Sigmoid colon (tissue), 7 donors: ENCODE measurements at places on chromosomes 11 and 22. TPM values are rescaled to one million over a fixed set of nuclear protein-coding genes. Genes with fewer than 3 reads are reported as not detected.

GRCh38 chr11:122023614-122024250 is 92.3 kb downstream of the BLID start:
- no peaks in the 10 kb centered on the region for H3K4me1 ChIP-seq
- no peaks in the 10 kb centered on the region for H3K36me3 ChIP-seq
- no peak overlapping the region for H3K27ac ChIP-seq
- H3K27me3 ChIP-seq, result no peaks in the 10 kb centered on the region

The CYB5R3 gene
- total RNA-seq, result 72.4 TPM

The RASSF7 gene
- total RNA-seq, result 3.3 TPM

The CLDN5 gene
- total RNA-seq, result 57.4 TPM

DNA sequence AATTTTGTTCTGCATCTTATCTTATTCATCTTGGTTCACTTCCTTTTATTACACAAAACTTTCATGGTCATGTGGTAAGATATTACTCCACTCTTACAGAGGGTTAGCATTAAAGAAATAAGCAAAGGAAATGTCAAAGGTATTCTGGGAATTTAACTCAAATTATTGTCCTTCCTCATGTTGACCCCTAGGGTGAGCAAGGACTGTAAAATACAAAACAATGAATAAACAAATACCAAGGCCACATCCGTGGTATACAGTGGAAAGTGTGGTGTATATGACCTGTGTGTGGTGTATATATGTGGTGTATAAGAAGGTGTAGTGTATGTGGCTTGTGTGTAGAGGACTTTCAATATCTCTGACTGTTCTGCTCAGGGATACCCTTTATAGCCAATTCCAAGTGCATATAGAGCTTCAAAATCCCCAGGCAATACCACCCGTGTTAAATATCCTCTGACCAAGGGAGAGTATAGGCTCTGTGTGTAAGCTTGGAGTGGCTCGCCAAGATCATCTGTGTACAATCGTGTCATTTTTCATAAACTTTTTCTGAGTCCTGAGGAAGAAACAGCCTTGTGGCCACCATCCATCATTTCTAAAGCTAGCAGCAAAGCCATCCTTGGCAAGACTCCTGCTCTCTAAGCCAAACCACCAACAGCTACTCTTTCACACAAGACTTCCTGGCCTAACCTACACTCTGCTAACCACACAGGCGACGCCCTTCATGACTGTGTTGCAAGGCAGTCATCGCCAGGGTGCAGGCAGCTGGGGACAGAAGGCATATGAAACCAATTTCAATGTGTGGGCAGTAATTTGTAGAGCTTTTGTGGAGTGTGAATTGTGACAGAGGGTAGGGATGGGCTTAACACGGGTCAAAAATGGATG is 548.0 kb downstream of the ETS1 start:
- H3K36me3 ChIP-seq, result no peaks in the 10 kb centered on the region
- H3K4me1 ChIP-seq, result no peaks in the 10 kb centered on the region
- H3K27ac ChIP-seq, result no peak overlapping the region
- no peaks in the 10 kb centered on the region for H3K27me3 ChIP-seq
- DNase-seq, result no peak

The C22orf15 gene
- total RNA-seq, result 0.36 TPM

The PGM2L1 gene
- 10.0 TPM for total RNA-seq

- no peaks in the 10 kb centered on the region for H3K27me3 ChIP-seq
- H3K27ac ChIP-seq, result no peak overlapping the region
- H3K4me1 ChIP-seq, result peaks cover 12% of the 10 kb centered on the region
- no peaks in the 10 kb centered on the region for H3K36me3 ChIP-seq
- DNase-seq, result no peak
- no peak overlapping the region for H3K4me3 ChIP-seq
These were observed 66.1 kb downstream of the ARL14EP start for GRCh38 chr11:30388957-30389356.

The PARVA gene
- 193 TPM for total RNA-seq

DNA sequence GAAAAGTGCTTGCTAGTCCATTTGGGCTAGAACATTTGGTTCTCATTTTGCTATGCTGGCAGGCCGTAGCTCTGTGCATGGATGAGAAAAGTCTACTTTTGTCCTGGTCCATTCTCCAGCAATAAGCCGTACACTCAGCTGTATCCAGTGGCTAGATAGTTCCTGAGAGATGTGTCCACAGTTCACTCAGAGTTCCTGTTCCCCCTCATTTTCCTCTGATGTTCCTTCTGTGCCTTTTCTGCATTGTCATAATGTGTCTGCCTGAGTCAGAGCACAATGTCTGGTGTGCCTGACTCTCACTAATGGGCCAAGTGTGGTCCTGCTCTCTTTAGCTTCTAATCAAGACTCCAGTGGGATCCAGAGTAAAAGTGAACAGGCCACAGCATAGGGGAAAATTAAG is 215.7 kb upstream of the CTSC start:
- no peaks in the 10 kb centered on the region for H3K27me3 ChIP-seq
- no peak overlapping the region for H3K4me3 ChIP-seq
- no peak overlapping the region for H3K27ac ChIP-seq
- no peak for DNase-seq
- H3K4me1 ChIP-seq, result peaks cover 7% of the 10 kb centered on the region

DNA sequence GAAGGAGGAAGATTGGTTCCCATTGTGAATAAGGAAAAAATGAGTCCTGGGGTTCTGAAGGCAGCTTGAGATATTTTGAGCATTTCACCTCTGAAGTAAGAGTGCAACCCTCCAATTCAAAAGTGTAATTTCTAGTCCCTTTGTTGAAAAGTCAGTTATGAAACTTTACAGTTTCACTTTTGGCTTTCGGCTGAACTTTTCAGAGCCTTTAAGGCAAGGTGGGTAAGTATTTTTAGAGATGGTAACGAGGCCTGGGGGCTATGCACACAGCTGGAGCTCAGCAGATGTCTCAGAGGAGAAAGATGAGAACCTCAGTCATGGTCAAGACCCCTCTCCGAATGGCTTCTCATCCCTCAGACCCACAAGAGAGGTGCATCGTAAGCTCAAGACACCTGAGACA is 267.6 kb downstream of the KIRREL3 start:
- no peak overlapping the region for H3K4me3 ChIP-seq
- no peak overlapping the region for H3K27ac ChIP-seq
- no peaks in the 10 kb centered on the region for H3K36me3 ChIP-seq
- no peaks in the 10 kb centered on the region for H3K27me3 ChIP-seq

The MYBPC3 gene
- not detected for total RNA-seq

DNA sequence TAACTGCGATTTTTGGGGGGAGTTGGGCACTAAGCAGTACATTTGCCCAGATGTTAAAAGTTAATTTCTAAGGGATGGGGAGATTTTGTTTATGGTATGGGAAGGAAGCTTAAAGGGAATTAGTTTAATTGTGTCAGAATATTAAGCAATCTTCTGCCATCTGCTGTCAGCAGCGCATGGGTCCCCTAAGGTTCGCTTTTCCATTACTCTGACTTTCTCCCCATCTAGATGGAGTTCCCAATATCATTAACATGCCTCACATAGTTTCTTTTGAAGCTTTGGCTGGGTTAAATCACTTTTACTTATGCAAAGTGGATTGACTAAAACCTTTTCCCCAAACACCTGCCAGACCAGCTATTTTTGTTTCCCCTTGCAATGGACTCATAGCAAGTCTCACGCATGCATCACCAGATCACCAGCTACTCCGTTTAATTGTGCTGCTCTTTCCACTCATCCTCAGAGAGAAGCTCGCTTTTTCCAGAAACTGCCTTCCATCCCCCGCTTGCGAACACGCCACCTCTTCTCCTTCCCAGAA is 172.7 kb downstream of the FAT3 start:
- H3K36me3 ChIP-seq, result no peaks in the 10 kb centered on the region
- H3K27ac ChIP-seq, result no peak overlapping the region
- no peaks in the 10 kb centered on the region for H3K4me1 ChIP-seq
- DNase-seq, result no peak
- no peaks in the 10 kb centered on the region for H3K27me3 ChIP-seq

GRCh38 chr22:22974156-22974555 is 86.5 kb downstream of the IGLL5 start:
- no peaks in the 10 kb centered on the region for H3K4me1 ChIP-seq
- no peak overlapping the region for H3K27ac ChIP-seq
- no peak overlapping the region for H3K4me3 ChIP-seq
- no peak for DNase-seq
- no peaks in the 10 kb centered on the region for H3K36me3 ChIP-seq

- DNase-seq, result no peak
- no peaks in the 10 kb centered on the region for H3K36me3 ChIP-seq
- H3K4me1 ChIP-seq, result no peaks in the 10 kb centered on the region
- no peak overlapping the region for H3K27ac ChIP-seq
- H3K4me3 ChIP-seq, result no peak overlapping the region
These were observed 23.2 kb downstream of the SHISAL1 start for GRCh38 chr22:44289414-44290171.
